Activated T-cell treated with anti-CD3 and anti-CD28 coated beads, Interleukin-2, amount 50 U/mL, for 72 hours (primary cell): ENCODE measurements at places on chromosomes 2 and 18. TPM values are rescaled to one million over a fixed set of nuclear protein-coding genes. Genes with fewer than 3 reads are reported as not detected.

KCMF1 gene
- total RNA-seq, result 139 TPM

FBXO15 gene
- total RNA-seq, result 2.1 TPM

SERPINB3 gene
- total RNA-seq, result not detected

ZBTB7C gene
- not detected for total RNA-seq

EML4 gene
- total RNA-seq, result 82.2 TPM

MATN3 gene
- not detected for total RNA-seq

DNA sequence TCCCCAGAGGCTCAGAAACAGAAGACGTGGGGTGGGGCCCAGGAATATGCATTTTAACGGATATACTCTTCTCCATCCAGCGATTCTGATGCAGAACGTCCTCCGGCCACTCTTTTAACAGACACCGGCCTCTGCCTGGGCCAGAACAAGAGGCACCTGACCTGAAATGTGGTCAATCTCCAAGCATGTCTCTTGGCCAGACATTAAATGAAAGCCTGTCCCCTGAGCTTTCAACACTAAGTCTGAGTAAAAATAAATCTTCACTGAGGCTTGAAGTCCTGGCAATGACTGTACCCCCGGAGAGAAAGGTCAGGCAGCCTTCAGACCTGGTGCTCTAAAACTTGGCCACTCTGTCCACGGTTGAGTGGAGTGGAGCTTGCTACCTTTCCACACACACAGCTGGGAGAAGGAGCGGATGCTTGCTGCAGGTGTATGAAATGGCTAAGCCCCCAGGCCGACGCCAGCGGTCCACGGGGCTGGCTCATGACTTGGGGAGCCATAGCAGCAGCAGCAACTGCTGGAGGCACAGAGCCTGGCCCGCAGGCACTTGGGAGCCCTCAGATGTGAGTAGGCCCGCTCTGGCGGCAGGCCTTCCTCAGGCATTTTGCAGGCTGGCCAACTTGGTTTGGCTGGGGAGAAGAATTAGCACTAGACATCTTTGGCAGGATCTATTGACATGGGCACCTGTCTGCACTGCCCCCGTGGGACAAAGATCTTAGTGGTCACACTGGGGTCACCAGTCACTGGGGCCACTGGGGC lies 79.7 kb downstream of the TMEM17 start:
- no peak for DNase-seq

GRCh38 chr2:172251231-172251630 lies 148.5 kb upstream of the DLX2 start:
- DNase-seq, result no peak

DNA sequence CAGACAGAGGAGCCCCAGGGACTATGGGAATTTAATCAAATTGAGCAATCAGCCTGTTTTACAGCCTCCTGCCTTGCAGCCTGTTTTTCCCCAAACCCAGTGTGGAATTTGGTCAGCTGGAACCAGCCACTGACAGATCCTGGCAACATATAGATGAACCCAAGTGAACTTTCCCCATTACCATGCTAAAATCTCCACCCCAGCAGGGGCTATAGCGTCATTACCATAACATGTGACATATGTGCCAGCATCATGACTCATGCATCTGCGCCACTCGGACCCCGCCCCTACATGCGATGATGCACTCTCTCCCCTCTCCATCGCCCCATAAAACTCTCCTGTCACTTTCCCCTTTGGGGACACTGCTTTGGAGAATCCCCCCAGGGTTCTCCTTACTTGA lies 17.3 kb upstream of the FEZ2 start:
- DNase-seq, result no peak

DNA sequence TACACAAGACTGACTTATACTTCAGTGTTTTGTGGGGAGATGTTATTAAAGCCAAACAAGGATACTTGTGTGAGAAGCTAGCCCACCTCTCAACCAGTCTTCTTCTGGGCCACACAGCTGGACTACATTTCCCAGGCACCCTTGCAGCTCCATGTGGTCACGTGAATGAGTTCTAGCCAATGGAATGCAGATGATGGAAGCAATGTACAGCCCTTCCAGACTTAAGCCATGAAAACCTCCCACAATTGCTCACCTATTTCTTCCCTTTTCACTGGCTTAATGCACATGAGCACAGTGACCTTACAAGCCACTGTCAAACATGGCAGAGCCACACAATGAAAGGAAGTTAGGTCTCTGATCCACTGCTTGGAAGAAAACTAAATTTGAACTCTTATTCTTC lies 20.4 kb upstream of the FEZ2 start:
- DNase-seq, result peak; percentile 21

DNA sequence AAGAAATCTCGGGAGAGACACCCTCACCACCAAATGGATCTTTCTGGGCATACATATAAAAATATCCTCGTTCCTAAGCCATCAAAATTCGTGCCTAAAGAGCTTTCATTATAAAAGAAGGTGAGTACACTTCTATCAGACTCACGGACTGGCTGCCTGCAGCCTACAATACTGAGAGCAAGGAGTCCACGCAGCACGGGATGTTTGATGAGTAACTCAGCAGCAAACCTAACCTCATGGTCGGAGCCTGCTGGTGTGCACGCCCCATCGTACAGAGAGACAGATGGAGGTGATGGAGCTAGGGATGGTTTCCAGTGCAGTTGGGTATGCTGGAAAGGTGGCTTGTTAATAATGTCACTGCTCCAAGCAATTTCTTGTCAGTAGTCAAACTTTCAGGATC lies 256.2 kb downstream of the FIGN start:
- DNase-seq, result no peak

- no peak for DNase-seq
Measured at GRCh38 chr2:6855860-6856547, 9.7 kb downstream of the CMPK2 start.

- DNase-seq, result no peak
Measured at GRCh38 chr2:105867587-105867986, 122.9 kb downstream of the NCK2 start.

- DNase-seq, result no peak
Measured at GRCh38 chr18:76468345-76469304, 26.4 kb downstream of the ZNF516 start.

DNA sequence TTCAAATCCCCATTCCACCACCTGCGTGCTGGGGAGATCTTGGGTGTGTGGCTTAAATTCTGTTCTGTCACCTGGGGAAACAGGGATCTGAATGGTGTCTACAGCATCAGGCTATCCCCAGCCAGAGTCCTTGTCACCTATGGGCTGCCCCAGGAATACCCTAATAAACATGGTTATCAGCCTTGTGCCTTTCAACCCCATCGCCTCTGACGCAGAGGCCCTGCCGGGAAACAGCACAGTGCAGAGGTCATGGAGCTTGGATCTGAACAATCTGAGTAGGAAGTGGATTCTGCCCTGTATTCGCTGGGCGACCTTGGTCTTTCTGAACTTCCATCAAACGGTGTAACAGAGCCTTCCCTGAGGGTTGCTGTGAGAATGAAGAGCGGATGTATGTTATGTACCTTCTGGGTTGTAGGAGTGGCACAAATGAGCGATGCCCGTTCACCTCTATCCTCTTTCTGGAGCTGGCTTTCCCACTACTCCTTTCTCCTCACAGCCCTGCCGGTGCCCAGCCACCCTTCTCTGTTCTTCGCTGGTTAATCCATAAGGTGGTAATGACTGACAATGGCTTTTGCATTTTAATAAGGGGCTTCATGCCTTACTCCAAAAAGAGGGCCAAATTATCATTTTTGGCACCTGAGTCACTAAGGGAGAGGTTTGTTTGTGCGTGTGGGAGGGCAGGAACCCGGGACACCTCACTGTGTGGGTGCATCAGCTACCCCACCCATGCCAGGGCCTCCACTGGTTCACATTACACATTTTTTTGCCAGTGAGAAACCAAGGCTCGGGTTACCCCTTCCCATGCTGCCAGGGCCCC lies 256.5 kb downstream of the MYCN start:
- DNase-seq, result no peak

- no peak for DNase-seq
Measured at GRCh38 chr2:46390036-46390435, 89.3 kb upstream of the TMEM247 start.

DNA sequence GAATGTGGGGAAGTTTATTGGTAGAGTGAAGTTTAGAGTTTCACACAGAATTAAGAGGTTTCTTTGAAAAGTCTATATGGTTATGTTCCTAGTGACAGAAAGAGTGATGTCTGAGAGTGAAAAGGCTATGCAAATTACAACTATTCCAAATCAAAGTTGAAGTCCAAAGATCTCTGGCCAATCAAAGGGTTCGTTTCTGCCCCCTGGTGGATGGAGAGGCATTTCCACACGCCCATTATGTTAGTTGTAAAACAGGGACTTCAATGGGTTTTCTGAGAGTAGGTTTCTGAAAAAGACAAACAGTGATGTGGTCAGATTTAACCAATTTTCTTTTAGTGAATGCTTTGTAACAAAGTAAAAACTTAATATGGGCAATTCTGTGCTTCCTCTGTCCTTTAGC lies 441.5 kb upstream of the POU3F3 start:
- DNase-seq, result peak; percentile 18

GRCh38 chr2:100040906-100041305 lies 101.5 kb downstream of the AFF3 start:
- no peak for DNase-seq

DNA sequence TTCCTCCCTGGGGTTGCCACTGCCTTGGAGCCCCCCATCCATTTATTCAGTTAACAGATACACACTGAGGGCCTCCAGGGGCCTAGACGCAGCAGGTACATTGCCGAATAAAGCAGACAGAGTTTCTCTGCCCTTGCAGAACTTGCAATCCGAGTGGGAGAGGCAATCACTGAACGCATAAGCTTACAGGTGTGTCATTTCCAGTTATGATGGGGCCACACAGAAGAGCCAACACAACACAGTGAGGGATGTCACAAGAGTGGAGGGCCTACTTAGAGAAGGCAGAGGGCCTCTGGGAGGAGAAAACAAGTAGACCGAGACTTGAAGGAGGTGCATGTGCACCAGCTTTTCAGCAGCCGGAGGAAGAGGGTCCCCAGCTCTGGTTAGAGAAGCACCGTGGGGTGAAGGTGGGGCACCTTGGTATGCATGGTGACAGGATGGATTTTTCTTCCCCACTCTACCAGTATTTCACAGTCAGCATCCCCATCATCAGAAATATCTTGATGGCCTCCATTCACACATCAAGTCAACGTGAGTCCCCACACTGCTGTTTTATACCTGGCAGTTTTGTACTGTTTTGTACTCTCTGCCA lies 150.9 kb downstream of the SMAD7 start:
- DNase-seq, result no peak

GRCh38 chr2:101770726-101771125 lies 73.2 kb downstream of the MAP4K4 start:
- peak; percentile 23 for DNase-seq

DNA sequence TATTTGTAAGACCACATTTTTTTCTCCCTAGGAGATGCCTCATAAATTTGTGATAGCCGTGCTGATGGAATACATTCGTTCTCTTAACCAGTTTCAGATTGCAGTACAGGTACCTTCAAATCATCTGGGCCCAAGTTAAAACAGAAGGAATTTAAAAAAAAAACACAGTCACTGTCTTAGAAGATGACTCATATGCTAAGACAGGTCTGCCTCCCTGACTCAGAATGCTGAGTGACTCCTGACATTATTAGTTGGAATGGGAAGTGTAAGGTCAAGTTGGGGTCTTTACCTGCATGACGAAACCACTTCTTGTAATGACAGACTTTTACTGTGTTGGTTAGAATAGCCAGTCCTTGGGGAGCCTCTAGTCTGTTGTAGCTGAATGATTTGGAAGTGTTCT lies 26.3 kb downstream of the RMC1 start:
- DNase-seq, result no peak

GRCh38 chr2:72745679-72746368 lies 80.0 kb downstream of the EXOC6B start:
- peak; percentile 4 for DNase-seq

GRCh38 chr2:216424274-216424673 lies 12.0 kb downstream of the SMARCAL1 start:
- no peak for DNase-seq

- DNase-seq, result no peak
Measured at GRCh38 chr2:1744446-1745170, at the start of gene PXDN. PXDN (minus strand) TSS chr2:1744515; CDS start chr2:1744455, 60 bp downstream.

DNA sequence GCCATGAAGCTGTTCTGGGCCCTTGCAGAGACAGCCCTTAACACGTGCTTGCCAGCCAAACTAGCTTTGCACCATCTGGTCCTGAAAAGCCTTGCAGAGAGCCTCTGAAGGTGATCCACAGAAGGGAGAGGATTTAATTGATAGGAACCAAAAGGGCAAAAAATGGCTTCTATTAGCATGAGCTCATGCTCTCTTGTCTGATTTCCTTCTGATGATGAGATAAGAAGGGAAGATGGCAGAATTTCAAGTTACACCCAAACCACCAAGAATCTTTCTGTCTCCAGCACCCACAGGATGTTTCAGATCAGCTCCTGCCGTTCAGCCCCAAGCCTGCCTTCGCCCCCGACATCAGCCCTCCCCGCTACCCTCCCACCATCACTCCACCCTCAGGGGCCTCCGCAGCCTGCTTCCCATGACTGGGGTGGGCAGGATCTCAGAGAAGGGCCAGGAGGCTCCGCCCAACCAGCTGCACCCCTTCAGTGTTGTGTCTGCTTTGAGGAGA lies 23.4 kb upstream of the GLI2 start:
- DNase-seq, result no peak

DNA sequence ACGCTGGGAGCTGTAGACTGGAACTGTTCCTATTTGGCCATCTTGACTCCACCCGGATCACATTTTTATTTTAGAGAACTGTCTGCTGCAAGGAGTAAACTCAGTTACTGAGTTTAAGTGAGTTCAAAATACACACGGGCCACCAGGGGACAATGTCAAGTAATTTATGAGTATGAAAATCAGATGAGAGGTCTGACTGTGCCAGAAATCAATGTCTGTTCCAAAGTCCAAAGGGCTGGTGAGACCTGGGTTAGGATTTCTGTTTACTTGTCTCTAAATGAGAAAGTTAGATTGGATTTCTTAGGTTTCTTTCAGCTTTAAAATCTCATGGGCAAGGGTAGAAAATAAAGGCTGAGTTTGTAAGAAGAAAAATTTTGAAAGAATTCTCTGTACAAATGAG lies 465.8 kb upstream of the MEIS1 start:
- DNase-seq, result no peak
